ENCODE measurements at places on chromosomes 4 and X.

DNA sequence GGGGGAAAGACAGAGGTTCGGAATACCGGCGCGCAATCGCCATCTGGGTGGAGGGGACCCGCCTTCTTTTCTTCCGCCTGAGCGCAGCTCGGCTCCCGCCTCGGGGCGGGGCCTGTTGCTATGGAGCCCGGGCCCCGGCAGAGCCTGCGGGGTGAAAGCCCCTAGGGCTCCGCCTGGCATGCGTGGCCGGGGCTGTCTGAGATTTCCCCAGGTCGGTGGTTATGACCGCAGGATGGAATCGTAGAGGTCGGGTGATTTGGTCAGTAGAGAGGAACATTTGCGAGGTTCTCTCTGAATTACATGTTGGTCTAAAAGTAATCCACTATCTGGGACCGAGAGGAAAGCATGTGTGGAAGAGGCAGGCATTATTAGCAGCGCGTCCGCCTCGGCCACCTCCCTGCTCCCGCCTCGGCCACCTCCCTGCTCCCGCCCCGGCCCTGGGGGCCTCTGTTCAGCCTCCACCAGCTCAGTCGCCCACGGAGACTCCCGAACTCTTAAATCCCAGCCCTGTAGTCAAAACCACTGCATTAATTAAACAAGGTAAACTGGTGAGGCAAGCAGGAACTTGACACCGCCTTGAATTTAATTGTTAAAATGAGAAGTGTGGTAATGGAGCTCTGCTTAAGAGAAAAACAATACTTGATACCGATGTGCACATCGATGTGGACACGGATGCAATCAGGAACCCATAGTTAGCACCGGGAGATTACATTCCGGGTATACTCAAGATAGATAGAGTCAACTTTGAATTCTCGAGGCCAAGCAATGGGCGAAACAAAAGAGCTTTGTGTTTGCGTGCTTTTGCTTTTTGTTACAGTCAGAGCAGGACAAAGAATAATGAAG lies 45.2 kb downstream of the TRIM2 start:
- peak; percentile 77 for DNase-seq

GRCh38 chrX:15973299-15973698 lies 118.7 kb upstream of the AP1S2 start:
- no peak for DNase-seq

DNA sequence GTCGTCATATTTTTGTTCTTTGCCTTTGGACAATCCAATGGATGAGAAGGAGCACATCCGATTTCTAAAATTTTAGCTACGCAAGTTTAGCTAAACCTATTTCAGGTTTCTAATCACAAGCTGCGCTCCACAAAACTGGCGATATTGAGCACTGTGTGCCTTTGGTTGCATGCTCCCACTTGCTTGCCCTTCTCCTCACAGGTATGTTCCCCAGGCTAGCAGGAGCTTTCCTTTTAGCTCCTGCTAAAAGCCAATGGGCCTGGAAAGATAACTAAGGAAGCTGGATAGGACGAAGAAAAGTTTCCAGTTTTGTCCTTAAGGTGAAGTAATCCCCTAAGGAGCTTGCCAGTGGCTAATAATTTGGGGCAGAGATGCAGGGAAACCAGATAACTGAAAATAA lies 975.2 kb downstream of the FSTL5 start:
- DNase-seq, result no peak

- no peak for DNase-seq
Measured at GRCh38 chr4:76215077-76215476, 1.5 kb upstream of the SCARB2 start.

GRCh38 chr4:112279025-112279881 lies 6.5 kb downstream of the TIFA start:
- DNase-seq, result no peak

GRCh38 chr4:181479141-181479540 lies 764.1 kb upstream of the TENM3 start:
- DNase-seq, result no peak

GRCh38 chr4:137394018-137394417 lies 138.3 kb downstream of the PCDH18 start:
- DNase-seq, result no peak

DNA sequence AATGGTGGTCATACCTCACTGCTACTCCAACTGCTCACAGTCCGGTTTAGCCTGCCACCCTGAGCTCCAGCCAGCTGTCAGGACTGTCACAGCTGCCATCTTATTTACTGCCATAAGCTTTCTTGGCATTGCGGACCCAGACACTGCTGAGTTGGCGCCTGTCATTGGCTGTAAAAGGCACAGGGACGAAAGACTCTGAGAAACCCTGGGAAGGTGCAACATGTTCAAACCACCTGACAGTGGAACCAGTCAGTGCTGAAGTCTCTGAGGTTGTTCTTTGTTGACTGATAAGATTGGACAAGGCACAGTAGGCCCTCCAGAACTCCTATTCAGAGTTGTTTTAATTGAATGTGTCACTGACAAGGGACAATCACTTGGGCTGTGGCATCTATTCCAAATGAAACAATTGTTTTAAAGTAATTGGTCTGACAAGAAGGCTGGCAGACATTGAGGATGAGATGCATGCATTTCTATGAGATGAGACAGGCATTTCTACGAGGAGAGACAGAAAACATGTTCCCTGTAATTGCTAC lies 927.8 kb downstream of the STPG2 start:
- no peak for DNase-seq

GRCh38 chr4:20629186-20630106 lies 70.8 kb upstream of the PACRGL start:
- DNase-seq, result no peak

DNA sequence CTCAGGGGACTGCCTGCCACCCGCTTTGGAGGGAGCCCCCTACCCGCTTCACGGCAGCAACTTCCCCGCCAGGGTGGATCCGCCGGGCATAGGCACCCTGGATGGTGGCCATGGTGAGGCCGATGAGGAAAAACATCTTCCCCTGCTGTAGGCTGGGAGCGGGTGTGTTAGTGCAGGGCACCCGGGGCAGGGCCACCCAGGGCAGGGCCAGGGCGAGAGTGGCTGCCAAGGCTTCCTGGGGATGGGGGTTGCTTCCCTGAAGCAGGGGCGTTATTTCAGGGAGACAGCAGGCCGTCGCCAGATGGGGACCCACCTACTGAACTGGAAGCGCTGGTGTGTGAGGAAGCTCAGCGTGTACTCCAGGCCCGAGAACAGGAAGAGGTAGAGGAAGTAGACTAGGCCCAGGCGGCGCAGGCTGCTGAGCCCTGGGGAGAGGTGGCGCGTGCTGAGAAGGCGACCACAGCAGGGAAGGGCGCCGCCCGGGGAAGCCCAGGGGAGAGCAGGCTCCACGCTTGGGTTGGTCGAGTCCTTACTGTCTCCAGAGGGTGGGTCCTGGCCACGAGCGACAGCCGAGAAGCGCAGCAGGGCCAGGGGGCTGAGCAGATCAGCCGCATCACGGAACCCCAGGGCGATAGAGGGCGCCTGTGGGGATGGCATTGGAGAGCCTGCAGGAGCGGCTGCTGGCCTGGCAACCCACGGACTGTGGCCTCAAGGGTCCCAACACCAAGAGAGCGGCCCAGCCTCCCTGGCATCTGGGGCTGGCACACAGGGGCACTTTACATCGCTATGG lies 31.5 kb downstream of the NOP14 start:
- DNase-seq, result peak; percentile 71

DNA sequence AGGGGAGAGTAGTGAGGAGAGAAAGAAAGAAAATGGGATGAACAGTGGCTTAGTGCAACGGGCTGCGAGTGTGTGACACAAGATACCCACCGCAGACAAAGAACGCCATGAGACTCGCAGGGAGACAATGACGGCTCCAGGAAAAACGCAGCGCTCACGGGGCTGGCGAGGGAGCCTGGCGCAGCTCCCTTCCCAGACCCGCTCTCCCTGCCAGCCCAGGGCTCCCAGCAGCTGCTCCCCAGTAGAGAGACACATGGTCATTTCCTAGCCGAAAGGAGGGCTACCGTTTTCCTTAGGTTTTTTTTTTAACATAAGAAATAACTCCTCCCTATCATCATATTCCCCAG lies 149.5 kb downstream of the MAML3 start:
- no peak for DNase-seq

DNA sequence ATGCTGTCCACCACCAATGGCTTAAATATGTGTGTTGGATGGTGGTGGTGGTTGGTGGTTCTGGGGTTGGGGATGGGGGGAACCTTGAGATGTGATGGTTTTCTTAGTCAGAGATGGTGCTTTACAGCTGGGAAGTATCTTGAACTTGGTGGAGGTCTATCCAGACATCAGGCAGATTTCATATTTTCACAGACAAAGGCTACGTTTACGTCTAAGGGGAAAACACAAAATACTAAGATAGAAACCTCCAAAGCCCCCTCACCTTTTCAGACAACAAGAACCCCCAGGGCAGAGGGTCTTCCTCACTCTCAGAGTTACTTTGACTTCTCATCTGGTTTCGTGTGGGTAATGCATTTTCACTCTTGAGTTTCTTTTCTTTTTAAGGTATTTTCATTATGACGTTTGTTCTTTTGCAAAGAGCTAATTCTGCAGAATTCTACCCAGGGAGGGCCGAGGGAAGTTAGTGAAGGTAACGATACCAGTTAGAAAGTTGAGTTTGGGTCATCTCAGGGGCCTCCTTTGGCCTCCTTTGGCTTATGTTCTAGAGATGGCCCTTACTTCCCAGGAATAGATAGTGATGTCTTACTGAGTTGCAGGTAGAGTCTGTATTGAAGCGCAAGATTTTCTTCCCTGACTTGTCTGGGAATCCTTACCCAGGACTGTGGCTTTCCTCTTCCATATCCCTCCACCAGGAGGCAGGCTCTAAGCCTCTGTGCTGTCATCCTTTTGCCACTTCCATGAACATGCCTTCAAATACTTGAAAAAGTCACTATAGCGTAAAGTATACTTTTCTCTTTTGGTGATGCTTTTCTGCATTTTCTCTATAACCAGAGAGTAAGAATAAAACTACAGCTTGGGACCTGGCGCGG lies 31.9 kb downstream of the RHOH start:
- peak; percentile 56 for DNase-seq

All from T-helper 1 cell (primary cell).